ENCODE measurements at places on chromosomes 3 and 15. TPM values are rescaled to one million over a fixed set of nuclear protein-coding genes. Genes with fewer than 3 reads are reported as not detected.

GRCh38 chr15:33149919-33150318 is 44.6 kb downstream of the FMN1 start:
- DNase-seq: no peak

DNA sequence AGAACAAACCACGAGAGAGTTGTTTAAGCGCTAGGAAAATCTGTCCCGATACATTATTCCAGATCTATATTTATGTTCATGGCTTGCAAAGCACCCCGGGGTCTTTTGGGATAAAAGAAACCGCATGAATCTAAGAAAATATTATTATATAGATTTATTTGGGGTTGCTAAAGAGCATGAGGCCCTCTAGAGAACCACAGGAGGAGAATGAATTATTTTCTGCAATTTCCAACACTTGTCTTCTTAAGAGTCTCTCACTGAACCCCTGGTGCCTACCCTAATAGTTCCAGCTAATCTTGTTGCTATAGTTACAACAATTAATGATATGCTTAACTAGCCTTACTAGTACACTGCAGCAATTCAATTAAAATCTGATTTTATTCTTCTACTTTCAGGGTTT is 79.6 kb downstream of the ARRDC4 start:
- DNase-seq: no peak

GRCh38 chr3:59381282-59381681 is 331.5 kb upstream of the CFAP20DC start:
- DNase-seq: no peak

DNA sequence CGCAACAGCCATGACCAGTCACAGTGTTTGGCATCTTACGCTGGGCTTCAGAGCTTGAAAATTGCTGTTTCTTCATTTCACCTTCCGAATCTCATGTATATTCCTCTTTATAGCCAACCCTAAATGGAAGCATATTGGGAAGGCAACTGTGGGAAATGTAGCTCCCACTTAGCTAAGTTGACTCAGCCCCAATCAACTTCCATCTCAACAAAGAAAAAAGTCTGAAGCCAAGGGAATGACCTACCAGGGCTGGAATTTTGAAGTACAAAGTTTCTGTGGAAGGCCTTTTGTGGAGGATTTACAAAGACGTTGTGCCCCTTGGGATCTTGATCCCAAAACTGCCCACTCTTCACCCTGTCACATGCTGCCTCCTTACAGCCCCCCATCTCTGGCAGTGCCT is 85.2 kb upstream of the OXTR start:
- DNase-seq: no peak

The SLC2A2 gene
- total RNA-seq: not detected

The TMEM40 gene
- total RNA-seq: 4.0 TPM

The ISL2 gene
- not detected for total RNA-seq

All from cardiac muscle cell (in vitro differentiated cells and primary cell).